ENCODE measurements at places on chromosomes 2 and 18. TPM values are rescaled to one million over a fixed set of nuclear protein-coding genes. Genes with fewer than 3 reads are reported as not detected.
A peak's percentile ranks its signal among the peaks of the same experiment; 100 is the strongest.

GRCh38 chr18:3319399-3319798 lies 57.5 kb downstream of the MYL12B start:
- DNase-seq = no peak

Gene SERPINB4
- not detected for total RNA-seq

Gene PLGLB2
- total RNA-seq = 1.5 TPM

Gene DYSF
- total RNA-seq = 0.43 TPM

DNA sequence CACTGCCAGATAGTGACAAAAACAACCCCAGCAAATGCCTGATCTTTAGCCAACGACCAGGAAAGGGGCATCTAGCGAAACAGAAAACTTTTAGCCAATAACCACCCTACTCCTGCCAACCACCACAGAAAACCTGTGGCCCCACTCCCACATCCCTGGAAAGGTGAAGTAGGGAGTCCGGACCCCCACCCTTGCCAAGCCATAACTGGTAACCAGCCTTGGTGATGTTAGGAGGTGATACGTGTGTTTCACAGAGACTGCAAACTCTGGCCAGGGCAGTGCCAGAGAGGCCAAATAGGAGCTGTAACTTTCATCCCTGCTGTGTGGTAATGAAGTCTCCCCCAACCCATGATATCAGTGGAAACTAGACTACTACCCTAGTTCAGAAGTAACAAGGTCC lies 27.6 kb downstream of the SCTR start:
- DNase-seq = no peak

Gene AQP12B
- not detected for total RNA-seq

GRCh38 chr2:202196727-202197126 lies 41.7 kb downstream of the SUMO1 start:
- DNase-seq = no peak

DNA sequence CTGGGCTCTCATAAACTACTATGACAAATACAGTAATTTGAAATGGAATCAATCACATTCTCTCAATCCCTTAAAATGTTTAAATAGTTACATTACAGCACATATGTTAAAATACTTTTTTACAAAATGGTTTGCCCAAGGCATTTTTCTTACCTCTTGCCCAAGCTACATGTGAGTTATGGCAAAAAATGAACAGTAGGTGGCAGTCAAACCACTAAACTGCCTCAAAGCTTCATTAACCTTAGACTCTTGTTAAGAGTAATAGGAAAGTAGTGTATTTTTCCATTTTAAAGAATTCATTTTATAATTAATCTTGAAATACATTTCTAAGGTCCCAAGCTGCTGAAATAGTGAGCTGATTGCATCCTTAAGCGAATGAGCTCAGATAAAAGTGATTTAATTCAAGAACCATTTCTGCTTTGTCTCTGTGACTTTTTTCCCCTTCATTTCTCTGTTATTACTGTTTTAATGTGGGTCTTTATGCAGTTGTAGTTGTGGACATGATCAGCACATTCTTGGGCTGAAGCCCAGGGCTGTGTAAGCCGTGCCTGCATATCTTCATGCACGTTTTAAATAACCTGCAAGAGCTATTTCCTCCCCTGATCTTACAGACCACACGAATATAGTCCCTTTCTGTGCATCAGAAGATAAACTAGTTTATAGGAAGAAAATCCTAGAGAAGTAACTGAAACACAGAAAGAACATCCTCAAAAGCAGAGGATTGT lies 311.8 kb downstream of the LNPK start:
- DNase-seq = peak; percentile 66

DNA sequence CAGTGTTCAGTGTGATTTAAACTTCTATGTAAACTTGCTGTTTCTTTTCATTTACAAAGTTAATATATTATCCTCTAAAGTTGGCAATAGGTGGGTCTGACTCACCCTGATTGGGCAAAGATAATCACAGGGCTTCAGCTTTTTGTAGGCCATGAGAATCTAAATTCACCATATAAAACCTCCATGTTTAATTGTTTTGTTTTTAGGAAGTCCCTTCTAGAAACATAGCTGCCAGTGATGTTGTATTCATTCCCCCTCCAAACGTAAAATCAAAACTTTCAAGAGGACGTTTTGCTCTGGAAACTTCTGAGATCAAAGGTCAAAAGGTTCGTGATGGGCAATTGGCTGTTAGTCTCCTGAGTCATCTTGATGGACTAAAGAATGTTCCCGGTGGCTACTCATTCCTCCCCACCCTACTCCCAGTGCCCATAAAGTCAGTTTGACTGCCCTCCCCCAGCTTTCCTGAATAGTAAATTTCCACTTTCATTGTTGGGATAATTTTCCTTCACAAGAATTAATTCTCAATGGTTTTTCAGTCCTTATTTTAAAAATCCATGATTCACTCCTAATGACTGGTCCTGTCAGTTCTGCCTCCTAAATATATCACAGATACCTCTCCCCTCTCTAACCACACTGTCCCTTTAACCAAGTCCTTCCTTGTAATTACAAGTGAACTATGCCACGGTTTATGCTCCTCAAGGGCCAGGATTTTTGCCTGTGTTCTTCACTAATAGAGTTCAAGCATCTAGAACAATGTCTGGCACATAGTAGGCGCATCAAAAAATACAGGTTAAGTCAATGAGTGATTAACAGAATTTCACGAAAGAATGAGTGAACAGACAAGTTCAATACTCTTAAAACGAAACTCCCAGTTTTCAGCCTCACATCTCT lies 164.4 kb upstream of the VRK2 start:
- peak; percentile 56 for DNase-seq

GRCh38 chr2:83470928-83471327 lies 988.2 kb downstream of the SUCLG1 start:
- no peak for DNase-seq

Gene GKN2
- not detected for total RNA-seq

Gene CCL20
- total RNA-seq = not detected

Gene FAP
- 3.3 TPM for total RNA-seq

All from H4 (cell line).